Activated CD4-positive, alpha-beta T cell treated with anti-CD3 and anti-CD28 coated beads, Interleukin-2, amount 50 U/mL, for 4 hours (primary cell): ENCODE measurements at places on chromosomes 3 and 15.

DNA sequence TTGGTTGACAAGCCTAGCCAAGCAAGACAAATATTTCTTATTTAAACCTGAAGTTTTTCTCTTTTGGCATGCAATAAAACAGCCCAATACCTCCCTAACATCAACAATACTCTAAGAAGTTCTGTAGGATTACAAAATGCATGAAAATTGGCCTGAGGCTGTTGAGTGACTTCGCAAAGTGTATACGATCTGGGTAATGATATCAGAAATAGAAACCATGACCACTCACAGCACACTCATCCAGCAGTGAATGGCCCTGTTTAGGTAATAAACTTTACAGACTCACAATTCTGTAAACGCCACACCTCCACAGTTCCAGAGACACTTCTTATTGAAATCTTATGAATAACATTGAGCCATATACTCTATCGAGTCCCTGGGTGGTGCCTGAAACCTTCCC lies 83.0 kb upstream of the NAALADL2 start:
- no peak for DNase-seq

GRCh38 chr15:86300390-86301125 lies 220.9 kb downstream of the AGBL1 start:
- no peak for DNase-seq

- no peak for DNase-seq
Measured at GRCh38 chr15:93223803-93224202, 134.8 kb upstream of the RGMA start.

- no peak for DNase-seq
Measured at GRCh38 chr3:177449360-177450006, 252.2 kb upstream of the TBL1XR1 start.

DNA sequence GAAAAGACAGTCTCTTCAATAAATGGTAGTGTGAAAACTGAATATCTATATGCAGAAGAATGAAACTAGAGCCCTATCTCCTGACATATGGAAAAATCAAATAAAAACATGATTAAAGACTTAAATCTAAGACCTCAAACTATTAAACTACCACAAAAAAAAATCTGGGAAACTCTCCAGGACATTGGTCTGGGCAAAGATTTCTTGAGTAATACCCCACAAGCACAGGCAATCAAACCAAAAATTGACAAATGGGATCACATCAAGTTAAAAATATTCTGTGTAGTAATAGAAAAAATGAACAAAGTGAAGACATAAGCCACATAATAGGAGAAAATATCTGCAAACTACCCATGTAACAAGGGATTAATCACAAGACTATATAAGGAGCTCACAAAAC lies 286.4 kb downstream of the TBC1D5 start:
- no peak for DNase-seq

DNA sequence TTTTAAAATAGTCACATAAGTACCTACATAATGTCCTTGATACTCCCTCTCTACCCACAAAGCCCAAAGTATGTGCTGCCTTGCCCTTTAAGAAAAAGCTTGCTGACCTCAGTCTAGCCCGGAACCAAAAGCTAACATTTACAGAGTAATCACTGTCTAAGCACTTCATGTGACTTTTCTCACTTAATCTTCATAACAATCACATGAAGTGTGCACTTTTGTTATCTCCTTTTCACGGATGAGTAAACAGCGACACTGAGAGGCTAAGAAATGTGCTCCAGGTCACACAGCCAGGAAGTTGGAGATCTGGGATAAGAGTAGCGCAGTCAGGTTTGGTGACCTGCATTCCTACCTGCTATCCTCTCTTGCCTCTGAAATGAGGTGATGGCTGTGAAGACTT lies 194.0 kb downstream of the ITPR1 start:
- no peak for DNase-seq

GRCh38 chr15:66253418-66254088 lies at the start of gene MEGF11:
Gene MEGF11 (minus strand): TSS chr15:66253750. CDS start chr15:66128403, 125,347 bp downstream.
- no peak for DNase-seq

- no peak for DNase-seq
Measured at GRCh38 chr15:96123630-96124187, 206.8 kb upstream of the NR2F2 start.

- DNase-seq, result no peak
Measured at GRCh38 chr15:76991048-76991447, 3.9 kb upstream of the PSTPIP1 start.

GRCh38 chr3:38843898-38844297 lies 27.9 kb upstream of the SCN10A start:
- no peak for DNase-seq

DNA sequence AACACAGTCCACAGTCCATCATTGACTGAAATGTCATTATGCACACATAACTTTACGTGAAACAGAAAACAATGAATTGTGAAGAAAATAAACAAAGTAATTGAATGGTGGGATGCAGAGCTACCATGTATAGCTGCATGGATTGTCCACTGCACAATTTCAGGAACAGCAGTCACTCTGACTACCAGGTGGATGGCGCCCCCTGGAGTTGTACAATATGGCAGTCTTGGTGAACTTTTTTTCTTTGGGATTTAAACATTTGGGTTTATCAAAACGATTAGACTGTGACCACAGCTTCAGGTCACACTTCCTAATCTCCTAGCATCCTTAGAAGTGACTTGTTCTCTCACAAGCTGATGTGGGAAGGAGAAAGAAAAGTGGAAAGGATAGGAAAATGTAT lies 48.9 kb upstream of the TCF12 start:
- no peak for DNase-seq

GRCh38 chr15:99732751-99733267 lies 428 bp downstream of the LYSMD4 start:
- DNase-seq, result no peak

DNA sequence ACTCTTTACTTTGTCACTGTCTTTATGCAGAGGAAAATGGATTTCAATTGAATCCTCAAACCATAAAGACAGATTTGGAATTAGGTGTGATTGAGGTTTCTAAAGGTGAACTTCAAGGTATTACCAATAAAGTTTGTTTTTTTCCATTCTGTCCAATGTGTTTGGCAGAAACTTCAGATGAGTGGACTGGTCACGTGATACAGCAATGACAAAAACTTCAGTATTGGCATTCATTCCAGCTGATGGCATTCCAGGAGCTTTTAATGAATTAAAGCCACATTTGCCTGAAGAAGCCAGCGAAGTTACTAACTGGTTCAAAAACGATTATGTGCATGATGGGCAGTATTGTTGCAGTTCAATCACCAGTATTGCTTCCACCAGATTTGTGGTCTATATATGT lies 4.5 kb upstream of the MASP1 start:
- DNase-seq, result no peak

DNA sequence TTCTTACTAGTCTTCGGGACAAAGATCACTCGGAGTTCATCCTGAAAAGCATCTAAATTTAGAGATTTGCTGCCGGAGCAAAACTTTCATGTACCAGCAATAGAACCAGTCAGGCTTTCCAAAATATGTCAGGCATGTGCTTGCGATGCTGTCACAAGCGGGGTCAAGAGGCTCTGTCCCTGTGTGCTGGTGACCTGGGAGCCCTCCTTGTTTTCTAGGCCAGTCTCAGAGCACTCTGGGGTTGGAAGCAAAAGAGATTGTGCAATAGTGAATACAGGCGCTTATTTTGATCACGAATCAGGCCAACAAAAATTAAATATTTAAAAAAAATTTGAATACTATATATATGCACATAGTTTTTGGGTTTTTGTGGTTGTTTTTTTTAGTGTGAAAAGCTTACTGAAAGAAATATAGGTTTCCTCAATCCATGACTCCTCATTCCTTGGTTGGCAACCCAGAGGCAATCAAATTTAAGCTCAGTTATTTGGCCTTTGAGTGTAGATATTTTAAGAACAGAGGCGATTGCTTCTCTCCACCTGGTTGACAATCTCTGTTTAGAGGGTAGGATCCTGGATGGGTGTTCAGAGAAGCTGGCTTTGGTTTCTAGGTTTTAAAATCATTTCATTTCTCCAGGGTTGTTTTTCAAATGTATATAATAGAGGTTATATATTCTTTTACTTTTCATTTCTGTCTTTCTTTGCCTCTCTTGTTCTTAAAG lies 8.4 kb upstream of the KLHL24 start:
- DNase-seq, result no peak

- DNase-seq, result no peak
Measured at GRCh38 chr3:163481738-163482137, 1596.6 kb downstream of the SI start.

GRCh38 chr15:49415638-49416037 lies 7.4 kb upstream of the FGF7 start:
- DNase-seq, result no peak

- no peak for DNase-seq
Measured at GRCh38 chr3:167209011-167209410, 171.1 kb downstream of the ZBBX start.

GRCh38 chr3:32143849-32144757 lies 37.7 kb downstream of the GPD1L start:
- peak; percentile 24 for DNase-seq

DNA sequence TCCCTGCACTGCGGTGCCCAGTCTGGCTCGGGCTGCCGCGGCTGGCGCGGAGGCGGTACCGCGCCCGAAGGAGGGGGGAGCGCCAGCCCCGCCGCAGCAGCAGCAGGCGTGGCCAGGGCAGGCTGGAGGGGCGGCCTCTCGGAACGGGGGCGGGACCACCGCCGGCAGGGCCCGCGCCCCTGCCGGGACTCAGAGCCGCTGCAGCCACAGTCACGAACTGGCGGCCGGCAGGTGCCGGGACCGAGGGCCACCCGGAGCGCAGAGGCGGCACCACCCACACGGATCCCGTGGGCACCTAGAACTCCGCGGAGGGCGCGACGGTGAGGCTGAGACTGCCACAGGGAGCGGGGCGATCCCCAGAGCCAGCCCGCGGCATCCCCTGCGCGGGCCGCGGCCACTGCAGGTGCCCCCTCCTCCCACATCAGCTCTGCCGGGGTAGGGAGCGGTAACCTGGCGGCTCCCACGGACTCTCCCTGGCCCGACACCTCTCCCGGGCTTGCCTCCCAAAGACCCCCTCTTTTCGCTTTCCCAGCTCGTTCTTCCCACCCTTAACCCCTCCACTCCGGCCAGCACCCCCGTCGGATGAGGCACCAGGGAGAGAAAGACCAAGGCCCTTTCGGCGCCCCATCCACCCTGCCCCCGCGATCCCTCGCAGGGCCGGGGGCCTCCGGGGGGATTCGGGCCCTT lies at the start of gene VWA5B2:
Gene VWA5B2, plus strand, starts transcription at position 192 of the 687 bp plus-strand sequence. CDS start 944 bp downstream, outside the sequence.
- DNase-seq, result peak; percentile 55

DNA sequence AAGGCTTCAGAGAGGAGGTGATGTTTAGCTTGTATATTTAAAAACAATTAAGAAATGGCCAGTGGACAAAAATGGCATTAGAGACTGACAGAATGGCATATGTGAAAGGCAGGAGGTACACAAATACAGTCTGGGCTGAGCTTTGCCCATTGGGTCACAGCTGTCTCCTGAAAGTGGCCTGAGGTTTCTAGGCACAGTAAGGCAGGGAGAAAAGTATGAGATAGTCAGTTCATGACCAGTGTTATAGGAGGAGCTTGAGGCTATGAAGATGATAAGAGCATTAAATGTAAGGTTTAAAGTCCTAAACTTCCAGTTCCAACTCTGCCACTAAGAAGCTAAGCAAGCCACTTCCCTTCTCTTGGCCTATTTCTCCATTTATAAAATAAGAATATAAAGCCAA lies 111.2 kb upstream of the SETMAR start:
- no peak for DNase-seq

DNA sequence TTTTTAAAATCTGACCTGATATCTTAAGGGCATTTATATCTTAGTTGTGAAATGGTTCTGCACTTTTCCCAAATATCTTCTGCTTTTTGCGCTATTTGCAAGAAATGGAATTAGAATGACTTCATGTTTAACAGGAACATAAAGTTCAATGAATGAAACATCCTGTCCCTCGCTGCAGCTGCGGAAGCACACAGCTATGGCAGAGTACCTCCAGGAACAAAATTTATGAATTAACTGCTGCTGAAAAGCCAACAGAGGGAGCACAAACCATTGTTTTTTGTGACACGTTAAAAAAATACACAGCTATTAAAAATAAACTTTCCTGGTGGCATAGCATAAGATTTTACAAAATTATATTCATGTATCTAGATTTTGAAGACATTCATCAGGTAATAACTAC lies 404.4 kb upstream of the MDFIC2 start:
- no peak for DNase-seq
